ENCODE measurements at places on chromosomes 13 and 19.

DNA sequence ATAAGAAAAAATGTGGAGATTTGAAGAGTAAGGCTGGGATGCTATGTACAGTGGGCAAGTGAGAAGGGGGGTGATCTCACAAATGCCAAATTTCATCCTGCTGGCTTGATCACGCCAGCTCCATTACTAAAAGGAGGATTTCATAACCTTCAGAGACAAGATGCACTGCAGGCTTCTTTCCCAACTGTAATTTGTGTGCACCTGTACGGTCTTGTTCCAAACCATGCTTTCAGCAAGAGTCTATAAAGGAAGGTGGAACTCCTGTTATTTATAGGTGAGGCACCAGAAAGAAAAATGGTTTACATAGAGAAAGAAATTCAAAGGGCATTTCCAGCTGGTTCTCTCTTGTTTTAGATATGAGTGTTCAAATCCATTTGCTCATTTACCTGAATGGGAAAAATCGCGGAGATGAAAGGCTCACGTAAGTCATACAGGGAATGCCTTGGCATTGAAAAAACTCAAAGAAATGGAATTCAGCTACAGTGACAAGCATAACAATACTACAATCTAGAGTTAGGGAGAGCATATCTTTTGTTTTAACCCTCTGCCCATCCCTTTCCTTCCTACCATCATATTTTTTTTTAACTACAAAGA is 13.3 kb downstream of the EFNB2 start:
- no peaks in the 10 kb centered on the region for H3K4me1 ChIP-seq
- H3K4me3 ChIP-seq, result no peak overlapping the region
- H3K36me3 ChIP-seq, result no peaks in the 10 kb centered on the region
- H3K27ac ChIP-seq, result no peak overlapping the region
- DNase-seq, result no peak
- peaks cover 27% of the 10 kb centered on the region for H3K27me3 ChIP-seq

GRCh38 chr13:61685682-61686012 is 270.0 kb upstream of the PCDH20 start:
- no peaks in the 10 kb centered on the region for H3K36me3 ChIP-seq
- no peaks in the 10 kb centered on the region for H3K27me3 ChIP-seq
- no peak overlapping the region for H3K4me3 ChIP-seq
- H3K4me1 ChIP-seq, result no peaks in the 10 kb centered on the region
- no peak overlapping the region for H3K27ac ChIP-seq
- DNase-seq, result no peak

DNA sequence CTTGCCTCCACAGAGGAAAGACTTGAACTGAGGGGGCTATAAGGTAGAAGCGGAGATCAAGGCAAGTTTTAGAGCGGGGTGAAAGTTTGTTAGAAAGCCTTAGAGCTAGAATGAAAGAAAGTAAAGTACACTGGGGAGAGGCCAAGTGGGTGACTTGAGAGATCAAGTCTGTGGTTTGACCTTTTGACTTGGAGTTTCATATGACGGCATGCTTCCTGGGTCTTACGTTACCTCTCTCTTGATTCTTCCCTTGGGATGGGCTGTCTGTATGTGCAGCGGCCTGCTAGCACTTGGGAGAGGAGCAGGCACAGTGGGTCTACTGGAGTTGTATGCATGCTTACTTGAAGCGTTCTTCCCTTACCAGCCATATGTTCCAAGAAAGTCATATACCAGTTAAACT is 1768.5 kb downstream of the PCDH9 start:
- no peak overlapping the region for H3K4me3 ChIP-seq
- H3K4me1 ChIP-seq, result no peaks in the 10 kb centered on the region
- no peak for DNase-seq
- H3K27ac ChIP-seq, result no peak overlapping the region
- no peaks in the 10 kb centered on the region for H3K27me3 ChIP-seq

- H3K4me3 ChIP-seq, result no peak overlapping the region
- H3K27ac ChIP-seq, result no peak overlapping the region
- no peaks in the 10 kb centered on the region for H3K36me3 ChIP-seq
- DNase-seq, result no peak
- no peaks in the 10 kb centered on the region for H3K27me3 ChIP-seq
Observed at GRCh38 chr19:28737021-28737895, 475.7 kb downstream of the UQCRFS1 start.

- H3K36me3 ChIP-seq, result no peaks in the 10 kb centered on the region
- peaks cover 3% of the 10 kb centered on the region for H3K4me1 ChIP-seq
- no peak overlapping the region for H3K27ac ChIP-seq
- H3K27me3 ChIP-seq, result peaks cover 41% of the 10 kb centered on the region
- no peak overlapping the region for H3K4me3 ChIP-seq
Observed at GRCh38 chr19:35987571-35987896, 7.5 kb upstream of the SDHAF1 start.

GRCh38 chr19:39381910-39382611 is 8.8 kb downstream of the PAF1 start:
- H3K4me1 ChIP-seq, result no peaks in the 10 kb centered on the region
- no peaks in the 10 kb centered on the region for H3K27me3 ChIP-seq
- no peak for DNase-seq
- H3K27ac ChIP-seq, result peak overlapping the region; percentile 0
- no peak overlapping the region for H3K4me3 ChIP-seq
- peaks cover 17% of the 10 kb centered on the region for H3K36me3 ChIP-seq

- no peak overlapping the region for H3K4me3 ChIP-seq
- no peaks in the 10 kb centered on the region for H3K36me3 ChIP-seq
- no peak overlapping the region for H3K27ac ChIP-seq
- H3K27me3 ChIP-seq, result no peaks in the 10 kb centered on the region
- H3K4me1 ChIP-seq, result no peaks in the 10 kb centered on the region
Observed at GRCh38 chr13:108104736-108105135, 110.6 kb downstream of the LIG4 start.

GRCh38 chr19:48484931-48485612 is 15.9 kb downstream of the CYTH2 start:
- no peak overlapping the region for H3K4me3 ChIP-seq
- H3K4me1 ChIP-seq, result peaks cover 15% of the 10 kb centered on the region
- H3K27me3 ChIP-seq, result peaks cover under 1% of the 10 kb centered on the region
- no peak overlapping the region for H3K27ac ChIP-seq

DNA sequence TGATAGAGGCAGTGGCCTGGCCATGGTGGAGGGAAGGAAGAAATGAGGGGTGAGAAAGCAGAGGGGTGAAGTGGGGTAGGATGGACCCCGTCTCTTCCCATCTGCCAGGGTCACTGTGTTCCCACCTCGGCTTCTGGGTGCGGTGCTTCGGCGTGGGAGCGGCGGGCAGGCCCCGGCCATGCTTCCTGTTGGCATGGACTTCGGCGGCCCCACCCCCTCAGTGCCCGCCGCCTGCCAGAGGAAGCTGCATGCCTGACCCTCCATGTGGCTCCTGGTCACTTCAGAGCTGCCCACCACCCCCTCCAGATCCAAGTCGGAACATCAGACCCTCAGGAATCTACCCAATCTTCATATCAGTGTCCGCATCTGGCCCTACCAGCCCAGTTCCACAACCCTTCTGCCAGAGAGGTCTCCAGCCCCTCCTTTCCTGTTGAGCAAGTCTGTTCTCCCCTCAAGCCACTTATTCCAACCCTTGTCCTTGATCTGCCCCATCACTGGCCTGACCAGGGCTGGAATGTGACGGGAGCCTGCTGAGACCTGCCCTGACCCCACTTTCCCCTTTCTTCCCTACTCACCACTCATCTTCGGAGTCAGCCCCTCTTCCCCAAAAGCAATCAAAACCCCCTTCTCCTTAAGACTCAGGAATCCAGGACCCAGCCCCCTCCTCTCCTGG is 1.5 kb downstream of the KCNN4 start:
- no peak for DNase-seq
- peaks cover 63% of the 10 kb centered on the region for H3K4me1 ChIP-seq
- H3K36me3 ChIP-seq, result peaks cover 39% of the 10 kb centered on the region
- peak overlapping the region; percentile 83 for H3K27ac ChIP-seq

GRCh38 chr13:20336761-20337160 is 104.6 kb upstream of the GJB6 start:
- no peaks in the 10 kb centered on the region for H3K36me3 ChIP-seq
- no peak overlapping the region for H3K27ac ChIP-seq
- H3K4me3 ChIP-seq, result no peak overlapping the region
- no peak for DNase-seq
- peaks cover 4% of the 10 kb centered on the region for H3K27me3 ChIP-seq
- H3K4me1 ChIP-seq, result peaks cover 5% of the 10 kb centered on the region

GRCh38 chr19:18645035-18645511 is 8.2 kb downstream of the KLHL26 start:
- no peak overlapping the region for H3K27ac ChIP-seq
- DNase-seq, result no peak
- H3K4me1 ChIP-seq, result peaks cover 19% of the 10 kb centered on the region
- H3K4me3 ChIP-seq, result no peak overlapping the region
- no peaks in the 10 kb centered on the region for H3K27me3 ChIP-seq

GRCh38 chr13:20049558-20050473 is 91.3 kb downstream of the ZMYM2 start:
- H3K4me1 ChIP-seq, result peaks cover 18% of the 10 kb centered on the region
- peaks cover 21% of the 10 kb centered on the region for H3K36me3 ChIP-seq
- peak overlapping the region; percentile 73 for H3K27ac ChIP-seq
- H3K27me3 ChIP-seq, result no peaks in the 10 kb centered on the region
- peak overlapping the region; percentile 47 for H3K4me3 ChIP-seq

GRCh38 chr13:35988648-35989081 is 142.5 kb downstream of the DCLK1 start:
- no peak for DNase-seq
- H3K36me3 ChIP-seq, result no peaks in the 10 kb centered on the region
- no peaks in the 10 kb centered on the region for H3K27me3 ChIP-seq
- no peak overlapping the region for H3K4me3 ChIP-seq
- no peak overlapping the region for H3K27ac ChIP-seq
- no peaks in the 10 kb centered on the region for H3K4me1 ChIP-seq

DNA sequence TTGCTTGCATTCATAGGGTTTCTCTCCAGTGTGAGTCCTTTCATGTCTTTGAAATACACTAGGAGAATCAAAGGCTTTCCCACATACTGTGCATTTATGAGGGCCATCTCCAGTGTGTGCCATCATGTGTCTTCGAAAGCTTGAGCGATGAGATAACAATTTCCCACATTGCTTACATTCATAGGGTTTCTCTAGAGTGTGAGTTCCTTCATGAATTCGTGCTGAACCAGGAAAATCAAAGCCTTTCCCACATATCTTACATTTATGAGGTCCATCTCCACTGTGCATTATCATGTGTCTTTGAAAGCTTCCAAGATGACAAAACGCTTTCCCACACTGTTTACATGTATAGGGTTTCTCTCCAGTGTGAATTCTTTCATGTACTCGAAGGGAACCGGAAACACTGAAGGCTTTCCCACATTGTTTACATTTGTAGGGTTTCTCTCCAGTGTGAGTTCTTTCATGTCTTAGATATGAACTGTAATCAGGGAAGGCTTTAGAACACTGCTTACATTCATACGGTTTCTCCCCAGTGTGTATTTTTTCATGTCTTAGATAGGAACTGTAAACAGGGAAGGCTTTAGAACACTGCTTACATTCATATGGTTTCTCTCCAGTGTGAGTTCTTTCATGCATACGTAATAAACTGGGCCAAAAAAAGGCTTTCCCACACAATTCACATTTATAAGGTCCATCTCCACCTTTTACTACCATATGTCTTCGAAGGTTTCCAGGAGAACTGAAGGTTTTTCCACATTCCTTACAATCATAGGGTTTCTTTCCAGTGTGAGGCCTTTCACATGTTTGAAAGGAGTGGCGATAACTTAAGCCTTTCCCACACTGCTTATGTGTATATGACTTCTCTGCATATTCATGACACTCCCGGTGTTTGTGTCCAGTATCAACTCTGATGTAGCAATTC is 21.4 kb downstream of the ZNF44 start:
- H3K27ac ChIP-seq, result no peak overlapping the region
- no peaks in the 10 kb centered on the region for H3K27me3 ChIP-seq
- H3K4me1 ChIP-seq, result peaks cover 7% of the 10 kb centered on the region

DNA sequence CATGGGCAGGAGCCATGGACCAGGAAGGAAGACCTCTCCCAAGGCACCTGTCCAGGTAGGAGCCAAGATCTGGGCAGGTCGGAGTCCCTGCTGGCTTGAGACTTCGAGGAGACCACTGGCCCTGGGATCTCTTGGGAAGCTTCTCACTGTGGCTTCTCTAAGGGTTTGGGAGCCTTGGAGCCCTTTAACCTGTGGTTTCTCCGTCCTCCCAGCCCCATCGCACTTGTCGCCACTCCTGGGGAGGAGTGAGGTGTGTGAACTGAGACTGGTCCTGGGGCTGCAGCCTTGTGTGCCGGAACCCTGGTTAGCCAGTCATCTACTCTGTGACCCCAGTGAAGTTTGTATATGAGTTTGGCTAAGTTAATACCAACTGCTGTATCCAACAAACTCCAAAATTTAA is 8.2 kb downstream of the ZNF805 start:
- H3K4me1 ChIP-seq, result peaks cover 8% of the 10 kb centered on the region
- H3K36me3 ChIP-seq, result peaks cover 81% of the 10 kb centered on the region
- no peak overlapping the region for H3K4me3 ChIP-seq
- DNase-seq, result no peak
- H3K27me3 ChIP-seq, result no peaks in the 10 kb centered on the region
- H3K27ac ChIP-seq, result no peak overlapping the region

GRCh38 chr13:102721800-102722231 is 27.0 kb upstream of the METTL21C start:
- peaks cover 4% of the 10 kb centered on the region for H3K27me3 ChIP-seq
- H3K36me3 ChIP-seq, result no peaks in the 10 kb centered on the region
- H3K27ac ChIP-seq, result no peak overlapping the region
- DNase-seq, result no peak
- peaks cover 3% of the 10 kb centered on the region for H3K4me1 ChIP-seq

- H3K27me3 ChIP-seq, result peaks cover 5% of the 10 kb centered on the region
- no peak for DNase-seq
- no peak overlapping the region for H3K27ac ChIP-seq
- no peak overlapping the region for H3K4me3 ChIP-seq
- no peaks in the 10 kb centered on the region for H3K36me3 ChIP-seq
Observed at GRCh38 chr13:109630271-109630670, 156.1 kb downstream of the IRS2 start.

GRCh38 chr13:43195551-43195950 is 172.2 kb downstream of the DNAJC15 start:
- H3K27ac ChIP-seq, result no peak overlapping the region
- no peaks in the 10 kb centered on the region for H3K36me3 ChIP-seq
- H3K4me1 ChIP-seq, result no peaks in the 10 kb centered on the region
- no peak for DNase-seq
- H3K4me3 ChIP-seq, result no peak overlapping the region
- H3K27me3 ChIP-seq, result peaks cover 11% of the 10 kb centered on the region

GRCh38 chr19:1147934-1148549 is 26.0 kb downstream of the SBNO2 start:
- no peak for DNase-seq
- no peaks in the 10 kb centered on the region for H3K27me3 ChIP-seq
- H3K4me1 ChIP-seq, result no peaks in the 10 kb centered on the region
- no peak overlapping the region for H3K27ac ChIP-seq
- peaks cover 11% of the 10 kb centered on the region for H3K36me3 ChIP-seq
- no peak overlapping the region for H3K4me3 ChIP-seq

- no peak overlapping the region for H3K27ac ChIP-seq
- no peak overlapping the region for H3K4me3 ChIP-seq
- H3K4me1 ChIP-seq, result no peaks in the 10 kb centered on the region
- no peaks in the 10 kb centered on the region for H3K27me3 ChIP-seq
- no peak for DNase-seq
- no peaks in the 10 kb centered on the region for H3K36me3 ChIP-seq
Observed at GRCh38 chr19:13082192-13083007, 20.3 kb downstream of the LYL1 start.
